NCI-H446 (cell line): ENCODE measurements at places on chromosomes 16 and 17.

DNA sequence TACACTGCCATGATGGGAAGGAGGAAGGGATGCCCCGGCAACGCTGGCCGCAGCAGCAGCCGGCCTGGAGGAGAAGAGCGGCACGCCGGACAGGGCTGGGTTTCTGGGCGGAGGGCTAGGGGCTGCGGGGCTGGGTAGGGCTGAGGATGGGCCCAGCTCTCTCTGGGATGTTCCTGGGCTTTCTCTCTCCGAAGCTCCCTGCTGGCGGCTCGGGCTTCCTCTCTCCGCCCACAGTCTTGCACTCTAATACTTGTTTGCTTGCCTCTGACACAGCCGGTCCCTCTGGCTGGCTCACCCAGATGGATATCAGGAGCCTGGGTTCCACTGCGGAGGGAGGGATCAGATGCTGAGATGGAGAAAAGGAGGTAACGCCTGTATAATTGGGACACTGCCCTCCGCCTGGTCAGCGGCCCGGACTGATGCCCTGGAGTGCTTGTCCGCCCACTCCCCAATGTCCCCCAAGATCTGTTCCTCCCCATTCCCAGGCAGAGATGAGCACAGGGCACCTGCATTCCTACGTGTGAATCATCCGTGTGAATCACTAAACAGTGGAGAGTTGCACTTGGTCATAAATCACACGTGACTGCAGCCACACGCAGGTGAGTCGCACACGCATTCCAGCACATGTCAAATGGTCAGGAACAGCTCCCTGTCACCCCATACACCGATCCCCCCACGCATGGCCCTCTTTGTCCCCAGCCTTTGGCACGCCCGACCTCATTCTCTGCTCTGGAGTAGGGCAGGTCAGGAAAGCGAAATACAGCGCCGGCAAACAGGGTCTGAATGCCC lies at the start of gene ALOXE3:
TSS of gene ALOXE3 (minus strand) at position 535 of the 789 bp plus-strand sequence. CDS start at position 11, 524 bp downstream.
- DNase-seq, result no peak

DNA sequence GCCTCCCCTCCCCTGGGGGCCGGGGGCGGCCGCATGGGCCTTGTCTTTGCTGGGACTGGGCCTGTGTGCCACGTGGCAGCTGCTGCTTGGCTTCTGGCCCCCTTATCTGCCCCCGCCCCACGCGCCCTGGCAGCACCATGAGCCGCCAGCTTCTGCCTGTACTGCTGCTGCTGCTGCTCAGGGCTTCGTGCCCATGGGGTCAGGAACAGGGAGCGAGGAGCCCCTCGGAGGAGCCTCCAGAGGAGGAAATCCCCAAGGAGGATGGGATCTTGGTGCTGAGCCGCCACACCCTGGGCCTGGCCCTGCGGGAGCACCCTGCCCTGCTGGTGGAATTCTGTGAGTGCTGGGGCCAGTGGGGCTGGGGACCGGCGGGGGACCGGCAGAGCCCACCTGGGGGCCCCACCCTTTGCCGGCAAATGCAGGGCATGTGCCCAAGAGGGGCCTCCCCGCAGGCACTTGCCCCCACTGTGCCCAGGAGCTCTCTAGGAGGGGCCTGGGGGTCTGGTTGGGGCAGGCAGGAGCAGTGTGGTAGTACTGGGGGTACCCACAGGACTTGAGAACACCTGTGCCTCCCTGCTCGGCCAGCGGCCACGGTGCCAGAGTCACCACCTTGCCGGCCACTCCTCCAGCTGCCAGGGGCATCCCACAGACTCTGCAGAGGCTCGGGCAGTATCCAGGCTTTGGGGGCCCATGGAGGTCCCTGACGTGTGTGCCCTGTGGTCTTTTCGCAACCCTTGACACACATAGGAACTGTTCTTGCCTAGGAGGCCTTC lies at the start of gene PDIA2:
TSS of gene PDIA2 (plus strand) at position 132 of the 773 bp plus-strand sequence. CDS start at position 138, 6 bp downstream.
- DNase-seq, result no peak

DNA sequence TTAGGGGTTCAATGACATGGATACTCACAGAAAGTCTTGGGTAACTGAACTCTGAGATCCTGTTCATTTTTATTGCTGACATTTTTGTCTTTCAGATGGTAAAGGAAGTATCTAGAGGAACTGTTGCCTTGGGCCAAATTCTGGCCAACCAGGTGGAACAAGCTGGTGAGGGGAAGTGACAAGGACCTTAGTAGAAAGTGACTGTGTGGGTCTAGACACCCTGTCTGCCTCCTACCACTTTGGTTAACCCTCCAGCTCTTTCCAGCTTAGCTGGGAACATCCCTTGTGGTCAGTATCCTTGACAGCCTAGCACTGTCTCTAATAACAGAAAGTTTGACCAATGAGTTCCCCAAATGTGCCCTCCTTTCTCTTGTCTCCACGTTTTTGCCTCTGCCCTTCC lies 28.8 kb upstream of the PRKCB start:
- DNase-seq, result no peak

DNA sequence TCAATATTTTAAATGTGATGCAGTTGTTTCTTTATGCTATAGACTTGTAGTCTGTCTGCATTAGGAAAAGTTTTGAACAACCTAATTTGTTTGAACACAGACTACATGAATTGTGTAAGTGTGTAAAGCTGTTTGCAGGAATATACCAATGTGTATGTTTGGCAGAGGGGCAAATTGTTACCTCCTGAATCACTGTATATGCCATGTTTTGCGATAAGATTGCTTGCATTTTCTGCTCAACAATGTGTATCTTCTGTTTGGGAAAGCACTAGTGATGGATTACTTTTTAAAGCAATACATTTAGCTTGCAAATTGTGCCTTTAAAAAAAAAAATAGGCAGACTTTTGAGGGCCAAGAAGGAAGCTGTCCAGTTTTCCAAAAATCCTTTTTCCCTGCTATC lies 14.6 kb downstream of the RBBP6 start:
- no peak for DNase-seq

DNA sequence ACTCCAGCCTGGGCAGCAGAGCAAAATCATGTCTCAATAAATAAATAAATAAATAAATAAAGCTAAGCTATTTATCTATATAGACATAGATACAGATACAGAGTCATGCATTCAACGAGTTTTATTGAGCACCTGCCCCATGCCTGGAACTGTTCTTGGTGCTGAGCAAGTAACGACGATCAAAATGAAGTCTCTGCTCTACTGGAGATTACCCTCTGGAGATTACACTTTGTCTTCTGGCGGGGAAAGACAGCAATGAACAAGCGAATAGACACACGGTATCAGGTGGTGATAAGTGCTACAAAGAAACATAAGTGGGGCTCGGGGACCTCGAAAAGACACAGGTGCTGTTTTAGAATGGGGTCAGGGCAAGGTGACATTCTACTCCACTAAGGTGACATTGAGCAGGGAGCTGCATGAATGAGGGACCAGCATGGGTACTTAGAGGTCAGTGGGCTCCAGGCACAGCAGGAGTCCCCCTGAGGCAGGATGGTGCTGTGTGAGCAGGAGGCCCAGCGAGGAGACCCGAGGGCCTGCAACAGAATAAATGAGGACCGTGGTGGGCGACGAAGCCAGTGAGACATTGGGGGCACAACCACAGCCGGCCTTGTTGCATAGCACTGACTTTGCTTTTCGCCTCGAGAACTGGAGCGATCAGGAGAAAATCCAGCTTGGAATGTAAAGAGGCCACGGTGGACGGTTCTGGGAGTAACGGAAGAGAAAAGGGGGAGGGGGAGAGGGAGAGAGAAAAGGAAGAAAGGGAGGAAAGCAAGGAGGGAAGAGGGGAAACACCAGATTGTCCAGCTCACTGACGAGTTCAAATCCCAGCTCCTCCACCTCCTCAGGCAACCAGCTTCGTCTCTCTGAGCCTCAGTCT lies 42.4 kb upstream of the MEAK7 start:
- DNase-seq, result no peak

DNA sequence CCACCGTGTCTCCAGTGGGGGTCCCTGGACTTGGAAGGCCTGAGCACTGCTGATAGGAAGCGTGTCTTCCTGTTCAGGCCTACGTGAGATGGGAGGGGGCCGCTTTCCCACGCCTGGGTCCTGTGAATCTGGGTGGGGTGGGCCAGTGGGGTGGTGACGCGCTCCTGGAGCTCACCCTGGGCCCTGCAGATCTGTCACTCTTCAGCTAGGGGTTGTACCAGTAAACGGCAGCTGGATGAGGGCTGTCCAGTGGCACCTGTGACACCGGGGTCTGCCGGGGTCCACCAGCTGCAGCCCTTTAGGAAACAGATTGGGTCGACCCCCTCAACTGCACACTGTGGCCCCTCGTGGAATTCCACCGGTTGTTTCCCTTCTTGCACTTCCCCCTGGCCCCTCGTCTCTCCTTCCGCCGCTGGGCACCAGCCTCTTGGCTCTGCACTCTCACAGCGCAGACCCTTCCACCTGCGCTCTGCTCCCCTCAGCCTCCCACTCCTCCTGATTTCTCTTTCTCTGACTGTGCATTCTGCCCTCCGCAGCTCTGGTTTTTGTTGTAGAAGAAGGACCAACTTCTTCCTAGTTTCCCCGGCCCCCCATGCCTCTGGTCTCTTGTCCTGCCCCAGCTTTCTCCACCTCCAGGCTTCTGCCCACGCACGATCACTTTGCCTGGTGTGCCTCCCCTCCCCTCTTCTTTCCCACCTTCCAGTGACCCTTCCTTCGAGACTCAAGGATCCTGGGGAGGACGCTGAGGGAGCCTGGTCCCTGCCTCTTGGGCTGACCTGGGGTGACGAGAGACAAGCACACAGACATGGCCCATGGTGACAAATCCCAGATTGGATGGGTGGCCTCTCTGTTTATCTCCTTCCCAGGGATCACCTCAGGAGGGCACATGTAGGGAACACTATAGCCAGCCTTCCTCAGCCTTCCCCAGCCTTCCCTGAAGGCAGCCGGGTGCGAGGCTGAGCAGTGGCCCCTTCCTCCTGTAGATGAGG lies 4.8 kb downstream of the MRC2 start:
- no peak for DNase-seq
